ENCODE measurements at places on chromosomes 1 and 21.

- no peak for DNase-seq
Observed at GRCh38 chr1:51097171-51097570, 4.9 kb upstream of the C1orf185 start.

DNA sequence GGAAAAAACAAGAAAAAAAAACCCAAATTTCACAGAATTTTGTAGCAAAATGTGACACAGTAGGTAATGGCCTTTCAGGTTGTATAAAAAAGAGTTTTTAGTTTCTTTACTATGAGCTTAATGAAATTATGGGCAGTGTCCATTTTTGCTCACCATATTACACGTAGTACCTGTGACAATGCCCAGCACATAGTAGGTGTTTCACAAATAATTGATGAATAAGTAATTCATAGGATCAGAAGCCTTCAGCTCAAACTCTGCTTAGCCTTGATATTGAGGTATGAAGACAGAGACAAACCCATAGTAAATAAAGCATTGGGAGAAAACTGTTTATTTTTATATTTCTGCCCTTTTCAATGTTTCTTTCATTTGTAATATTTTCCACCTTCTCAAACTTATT, 97.2 kb downstream of the LHX9 start:
- DNase-seq: no peak

- peak; percentile 73 for DNase-seq
Observed at GRCh38 chr1:9234223-9235095, at the start of gene H6PD. H6PD (plus strand) TSS chr1:9234774; CDS start chr1:9244935, 10,161 bp downstream.

GRCh38 chr1:163834778-163835177, 513.0 kb downstream of the NUF2 start:
- no peak for DNase-seq

DNA sequence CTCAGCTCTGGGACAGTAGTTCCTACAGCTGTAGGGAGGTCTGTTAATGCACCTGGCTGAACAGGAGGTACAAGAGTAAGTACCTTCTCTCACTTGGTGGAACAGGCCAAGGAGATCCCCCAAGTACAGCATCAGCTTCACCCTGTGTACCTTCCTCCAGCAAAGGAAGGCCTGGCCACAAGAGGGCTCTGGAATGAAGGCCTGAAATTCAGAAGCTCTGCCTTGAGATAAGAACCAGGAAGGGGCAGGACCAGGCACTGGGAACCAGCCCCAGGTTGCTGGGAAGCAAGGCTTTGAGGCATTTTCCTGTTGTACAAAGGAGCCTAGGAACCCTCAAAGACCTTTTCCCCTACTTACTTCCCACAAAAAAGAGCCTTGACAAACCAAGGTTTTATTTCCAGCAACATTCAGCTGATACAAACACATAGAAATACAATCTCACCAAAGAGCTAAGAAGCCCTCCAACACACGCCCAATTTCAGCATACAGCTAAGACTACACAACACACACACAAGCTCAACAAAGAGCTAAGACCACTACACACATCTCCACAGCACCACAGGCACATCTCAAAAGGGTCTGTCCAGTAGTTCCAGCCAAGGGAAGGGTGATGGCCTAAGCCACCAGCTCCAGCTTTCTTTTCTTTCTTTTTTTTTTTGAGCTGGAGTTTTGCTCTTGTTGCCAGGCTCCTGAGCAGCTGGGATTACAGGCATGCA, 23.5 kb downstream of the F11R start:
- DNase-seq: peak; percentile 63

DNA sequence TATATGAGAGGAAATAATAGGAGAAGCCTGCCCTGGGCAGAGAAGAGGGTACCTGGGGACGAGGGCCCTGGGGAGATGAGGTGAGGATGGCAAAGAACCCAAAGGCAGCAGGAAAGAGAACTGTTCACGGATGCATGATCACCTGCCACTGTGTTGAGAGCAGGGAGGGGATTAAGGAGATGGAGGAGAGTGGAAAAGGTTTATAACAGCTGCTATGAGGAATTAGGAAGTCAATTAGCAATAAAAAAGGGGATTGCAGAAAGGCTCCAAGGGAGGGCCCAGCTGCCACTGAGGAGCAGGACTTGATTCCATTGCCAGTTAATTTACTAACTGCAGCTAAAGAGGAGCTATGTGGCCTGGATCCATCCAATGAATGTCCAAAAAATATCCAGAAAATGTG, 61.1 kb downstream of the GFI1 start:
- no peak for DNase-seq

GRCh38 chr21:27633631-27634030, 666.7 kb upstream of the ADAMTS5 start:
- DNase-seq: no peak

DNA sequence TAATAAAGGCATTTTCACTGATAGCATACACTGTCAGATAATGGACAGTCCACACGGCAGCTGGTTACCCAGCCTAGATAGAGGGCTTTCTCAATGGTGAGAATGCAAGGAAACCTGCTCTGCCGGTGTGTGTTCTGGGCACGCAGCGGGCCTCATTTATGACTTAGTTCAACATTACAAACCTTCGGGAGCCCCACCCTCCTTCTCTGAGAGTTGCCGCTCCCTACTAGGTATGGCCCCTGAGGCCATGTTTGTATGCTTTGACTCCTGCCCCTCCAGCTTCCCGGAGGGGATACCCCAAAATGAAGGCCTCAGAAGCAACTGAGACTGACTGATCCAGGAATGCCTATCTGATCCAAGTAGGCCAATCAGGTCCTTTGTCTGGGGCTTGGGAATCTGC, 17.2 kb upstream of the FABP3 start:
- no peak for DNase-seq

DNA sequence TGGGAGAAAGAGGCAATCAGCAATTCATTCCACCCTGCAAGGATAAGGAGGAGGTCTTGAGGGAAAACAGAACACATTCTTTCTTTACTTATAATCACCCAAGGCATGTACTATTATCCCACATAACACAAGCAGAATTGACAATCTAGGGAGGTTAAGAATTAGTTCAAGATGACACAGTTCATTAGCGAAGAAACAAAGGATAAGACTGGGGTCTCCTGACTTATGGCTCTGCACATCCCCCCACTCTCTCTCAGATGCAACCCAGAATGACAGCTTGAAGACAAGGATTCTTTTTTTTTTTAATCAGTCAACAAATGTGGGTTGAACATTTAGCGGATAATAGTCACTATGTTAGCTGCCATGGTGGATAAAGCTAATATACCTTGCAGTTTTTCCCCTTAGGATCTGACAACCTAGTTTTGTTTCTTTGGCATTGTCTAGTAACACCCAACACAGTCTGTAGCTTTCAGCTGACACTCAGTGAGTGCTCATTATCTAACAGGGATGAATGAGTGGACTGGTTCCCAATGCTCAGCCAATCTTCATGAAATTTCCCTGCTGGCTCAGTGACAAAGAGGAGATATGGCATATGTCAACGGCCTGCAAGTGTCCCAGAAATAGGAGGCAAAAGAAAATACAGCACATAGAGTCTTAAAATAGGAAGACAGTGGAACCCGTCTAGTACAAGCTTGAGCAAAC, 35.1 kb downstream of the RXRG start:
- no peak for DNase-seq

- no peak for DNase-seq
Observed at GRCh38 chr1:110785612-110786011, 87.3 kb upstream of the CD53 start.

- DNase-seq: no peak
Observed at GRCh38 chr1:67589519-67590233, 95.3 kb upstream of the GADD45A start.

DNA sequence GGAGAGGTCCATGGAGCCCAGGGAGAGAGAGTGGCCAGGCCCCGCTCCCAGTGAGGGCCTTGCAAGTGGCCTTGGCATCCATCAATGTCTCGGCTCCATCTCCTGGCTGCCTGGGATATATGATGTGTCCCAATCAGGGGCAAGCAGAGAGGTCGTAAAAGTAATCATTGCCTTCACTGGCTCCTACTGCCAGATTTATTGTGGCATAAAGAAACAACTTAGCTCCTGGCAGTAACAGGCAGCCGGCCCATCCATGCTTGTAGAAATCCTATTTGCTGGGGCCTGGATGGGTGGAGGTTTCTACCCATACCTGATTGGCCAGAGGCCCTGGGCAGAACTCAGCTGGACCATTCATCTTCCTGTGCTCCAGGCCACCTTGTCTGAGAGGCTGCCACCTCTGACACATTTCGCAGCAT, 272.6 kb downstream of the MATN1 start:
- no peak for DNase-seq

GRCh38 chr21:36860736-36861594, 105.5 kb downstream of the HLCS start:
- no peak for DNase-seq

- no peak for DNase-seq
Observed at GRCh38 chr1:227094249-227094966, 154.3 kb downstream of the COQ8A start.

DNA sequence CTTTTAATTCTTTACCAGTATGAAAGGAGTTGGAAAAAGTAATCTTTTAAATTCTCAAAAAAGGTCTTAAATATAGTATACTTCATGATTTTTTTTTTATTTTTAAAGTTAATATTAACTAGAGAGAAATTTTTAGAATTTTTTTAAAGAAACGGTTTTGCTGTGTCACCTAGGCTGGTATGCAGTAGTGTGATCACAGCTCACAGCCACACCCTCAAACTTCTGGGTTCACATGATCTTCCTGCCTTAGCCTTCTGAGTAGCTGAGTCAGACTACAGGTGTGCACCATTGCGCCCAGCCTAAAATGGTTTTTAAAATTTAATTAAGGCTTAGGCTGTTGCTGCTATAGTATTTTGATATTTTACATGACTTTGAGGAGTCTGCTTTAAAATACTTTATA, 52.4 kb downstream of the TLCD4 start:
- DNase-seq: no peak

GRCh38 chr21:41945982-41946381, 7.8 kb downstream of the C2CD2 start:
- no peak for DNase-seq

GRCh38 chr1:165695031-165695430, 3.3 kb downstream of the ALDH9A1 start:
- DNase-seq: no peak

- peak; percentile 37 for DNase-seq
Observed at GRCh38 chr1:155175927-155176371, 2.3 kb downstream of the TRIM46 start.

- DNase-seq: no peak
Observed at GRCh38 chr1:91929250-91929649, 20.0 kb upstream of the BRDT start.

DNA sequence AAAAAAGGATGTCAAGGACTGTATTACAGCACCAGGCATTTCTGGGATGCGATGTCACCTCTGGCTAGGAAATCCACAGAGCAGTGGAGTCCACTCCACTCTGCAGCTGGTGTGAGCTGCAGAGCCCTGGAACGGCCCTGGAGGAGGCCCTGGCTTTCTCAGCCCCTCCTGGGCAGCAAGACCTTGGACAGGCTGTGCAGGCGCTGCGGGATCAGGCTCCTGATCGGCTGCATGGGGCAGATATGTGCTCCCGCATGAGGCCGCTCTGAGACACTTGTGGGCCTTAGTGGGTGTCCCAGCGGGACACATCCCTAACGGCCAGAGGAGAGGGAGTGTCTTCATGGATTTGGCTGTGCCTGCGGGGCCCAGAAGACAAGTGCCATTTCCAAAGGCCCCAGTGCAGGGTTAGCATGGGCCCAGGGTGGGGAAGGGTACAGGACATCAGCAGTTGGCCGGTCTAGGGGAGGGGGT, 6.2 kb downstream of the DNMT3L start:
- no peak for DNase-seq

DNA sequence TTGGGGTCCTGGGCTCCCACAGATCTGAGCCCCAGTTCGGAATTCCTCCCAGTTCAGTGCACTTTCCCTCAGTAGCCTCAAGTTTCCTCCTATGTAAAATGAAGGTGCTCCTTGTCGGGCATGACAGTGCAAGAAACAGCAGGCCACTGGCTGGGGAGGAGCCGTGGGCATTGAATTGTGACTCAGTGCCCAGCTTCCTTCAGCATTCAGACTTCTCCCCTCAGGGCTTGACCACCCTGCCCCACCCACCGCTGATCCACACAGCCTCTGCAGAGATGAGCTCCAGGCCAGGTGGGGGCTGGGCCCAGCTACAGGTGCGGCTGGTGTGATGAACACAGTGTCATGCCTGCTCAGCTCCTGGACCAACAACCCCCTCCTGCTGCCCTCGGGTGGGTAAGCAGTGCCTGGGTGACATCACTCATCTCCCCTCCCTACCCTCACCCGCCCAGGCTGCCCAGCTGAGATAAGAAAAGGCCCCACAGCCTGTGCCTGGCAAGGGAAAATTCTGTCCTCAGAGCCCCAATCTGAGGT, 4.9 kb downstream of the MOB3C start:
- DNase-seq: no peak

- no peak for DNase-seq
Observed at GRCh38 chr1:17061486-17061885, 7.7 kb upstream of the SDHB start.

DNA sequence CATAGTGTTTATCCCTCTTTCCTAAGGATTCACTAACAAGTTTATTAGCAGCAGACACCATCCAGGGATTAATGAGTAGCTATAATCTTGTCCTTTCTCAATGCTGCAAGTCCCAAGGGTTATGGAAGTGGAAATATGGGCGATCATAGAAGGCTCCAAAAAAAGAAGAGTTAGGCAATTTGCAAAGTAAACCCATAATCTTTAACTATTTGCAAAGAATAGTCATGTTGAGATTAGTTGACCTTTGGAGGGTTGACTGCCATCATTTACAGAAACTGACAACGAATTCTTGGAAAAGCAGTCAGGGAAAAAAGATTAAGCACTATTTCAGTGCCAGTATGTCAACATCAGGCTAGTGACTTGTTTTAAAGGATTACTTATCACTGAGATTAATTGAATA, 169.9 kb downstream of the KCNT2 start:
- no peak for DNase-seq

- no peak for DNase-seq
Observed at GRCh38 chr1:233289676-233290075, 5.8 kb downstream of the PCNX2 start.

GRCh38 chr1:168136709-168137514, at the start of gene GPR161:
GPR161 (minus strand) TSS chr1:168136930; CDS start chr1:168104850, 32,080 bp downstream.
- DNase-seq: peak; percentile 24

DNA sequence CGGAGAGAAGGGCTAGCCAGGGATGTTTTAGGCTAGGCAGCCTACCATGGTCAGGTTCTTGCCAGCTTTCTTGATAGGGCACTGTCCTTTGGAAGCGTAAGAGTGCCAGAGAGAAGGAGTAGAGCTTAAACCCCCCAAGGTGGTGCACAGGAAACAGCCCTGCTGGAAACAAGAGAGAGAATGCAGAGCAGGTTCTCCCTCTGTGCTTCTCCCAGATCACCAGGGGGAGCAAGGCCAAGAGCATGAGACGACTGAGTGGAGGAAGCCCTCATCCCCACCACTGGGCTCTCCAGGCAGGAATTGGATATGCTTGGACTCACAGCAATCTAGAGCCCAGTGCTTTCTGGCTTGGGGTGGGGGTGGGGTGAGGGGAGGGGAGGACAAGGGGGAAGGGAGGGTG, 49.8 kb downstream of the ATP2B4 start:
- DNase-seq: no peak

GRCh38 chr1:83901547-83902155, 97.3 kb downstream of the TTLL7 start:
- DNase-seq: no peak

DNA sequence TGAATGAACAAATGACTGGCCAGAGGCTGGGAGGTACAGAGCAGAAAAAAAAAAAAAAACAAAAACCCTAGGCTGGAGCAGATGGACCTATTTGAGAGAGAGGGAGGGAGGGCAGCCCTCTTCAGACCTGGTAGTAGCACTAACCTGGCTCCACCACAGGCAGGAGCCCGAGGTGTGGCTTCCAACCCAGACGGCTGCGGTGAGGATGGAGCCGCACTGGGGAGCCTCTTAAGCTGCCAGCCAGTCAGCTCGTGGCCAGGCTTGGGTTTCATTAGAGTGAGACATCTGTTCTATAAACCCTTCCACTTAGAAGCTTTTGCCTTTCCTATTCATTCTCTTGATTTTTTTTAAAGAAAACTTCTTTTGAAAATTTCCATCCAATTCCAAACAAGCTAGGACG, 16.8 kb downstream of the LGR6 start:
- DNase-seq: no peak

Measured in activated CD4-positive, alpha-beta T cell treated with anti-CD3 and anti-CD28 coated beads, Interleukin-2, amount 50 U/mL, for 48 hours (primary cell).